Inflammatory macrophage treated with lipopolysaccharide for 1 hour (primary cell): ENCODE measurements at places on chromosomes 7 and 10.

DNA sequence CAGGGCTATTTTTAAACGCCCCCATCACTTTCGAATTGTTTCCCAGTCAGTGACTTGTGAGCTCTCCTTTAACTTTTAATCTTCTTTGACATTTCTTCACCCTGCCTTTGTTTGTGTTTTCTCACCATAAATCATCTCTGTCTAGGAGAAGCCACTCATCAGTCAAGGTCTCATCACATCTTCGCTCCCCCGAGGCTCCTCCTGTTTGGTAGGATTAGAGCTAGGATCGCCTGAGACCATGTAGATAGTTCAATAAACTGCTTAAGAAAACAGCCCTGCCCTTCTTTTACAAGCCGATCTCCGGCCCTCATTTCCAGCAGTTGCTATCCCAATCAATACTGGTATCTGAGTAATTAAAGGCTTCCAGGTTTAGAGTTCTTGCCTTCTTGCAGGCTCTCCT lies 472.8 kb upstream of the ADARB2 start:
- DNase-seq = no peak

GRCh38 chr7:97004247-97005182 lies 838 bp upstream of the DLX6 start:
- no peak for DNase-seq

- no peak for DNase-seq
Measured at GRCh38 chr7:1917221-1918062, 247.4 kb downstream of the ELFN1 start.

DNA sequence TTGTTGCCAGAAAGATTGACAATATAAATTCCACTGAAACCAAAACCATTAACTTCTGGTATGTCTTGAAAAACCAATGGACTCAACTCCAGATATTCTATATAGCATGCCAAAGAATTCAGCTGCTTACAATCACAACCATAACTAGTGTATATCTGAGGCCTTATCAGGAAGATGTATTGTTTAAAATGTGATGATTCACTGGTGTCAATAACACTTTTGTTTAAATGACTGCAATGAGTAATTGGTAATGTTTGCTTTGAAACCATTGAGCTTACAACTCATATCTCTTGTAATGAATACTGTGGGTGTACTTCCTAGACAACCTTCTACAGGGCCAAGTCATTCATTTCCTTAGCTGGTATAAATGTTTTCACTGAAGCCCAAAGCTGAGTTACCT lies 727.9 kb upstream of the KCND2 start:
- no peak for DNase-seq

DNA sequence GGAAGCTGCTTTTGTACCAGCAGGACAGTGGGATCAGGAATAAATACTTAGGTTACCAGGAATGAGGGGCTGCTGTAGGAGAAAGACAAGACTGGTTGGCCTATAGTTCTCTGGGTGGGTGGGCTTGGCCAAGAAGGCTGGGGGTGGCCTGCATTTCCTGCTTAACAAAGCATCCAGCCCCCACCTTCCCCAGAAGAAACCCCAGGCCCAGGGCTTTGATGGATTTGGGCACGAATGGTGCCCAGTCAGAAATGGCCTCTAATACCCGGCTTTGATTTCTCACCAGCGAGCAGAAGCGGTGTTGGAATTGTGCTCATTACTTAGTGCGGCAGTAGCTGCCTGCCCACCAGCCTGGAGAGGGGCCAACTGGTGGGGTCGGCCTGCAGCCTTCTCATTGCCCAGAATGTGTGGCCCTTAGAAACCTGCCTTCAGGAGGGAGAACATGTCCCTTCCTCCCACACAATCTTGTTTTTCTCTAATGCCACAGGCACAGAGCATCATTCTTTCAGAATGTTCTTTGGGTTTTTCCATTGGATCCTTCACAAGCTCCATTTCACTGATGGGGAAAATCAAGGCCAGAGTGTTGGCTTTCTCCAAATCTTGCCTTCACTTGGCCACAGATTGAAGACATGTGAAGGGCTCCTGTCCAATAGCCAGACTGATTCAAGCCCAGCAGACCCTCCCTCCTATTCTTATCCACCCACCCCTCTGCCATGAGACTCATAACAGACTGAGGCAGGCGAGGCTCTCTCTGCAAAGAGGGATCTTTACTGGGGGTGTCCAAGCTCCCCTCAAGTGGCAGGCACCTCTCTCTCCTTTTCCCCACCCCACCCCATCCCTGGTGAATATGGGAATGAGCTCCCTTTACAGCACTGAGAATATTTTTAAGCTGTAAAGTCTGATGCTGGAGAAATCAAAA lies 2.5 kb downstream of the UNC5B start:
- DNase-seq = no peak

DNA sequence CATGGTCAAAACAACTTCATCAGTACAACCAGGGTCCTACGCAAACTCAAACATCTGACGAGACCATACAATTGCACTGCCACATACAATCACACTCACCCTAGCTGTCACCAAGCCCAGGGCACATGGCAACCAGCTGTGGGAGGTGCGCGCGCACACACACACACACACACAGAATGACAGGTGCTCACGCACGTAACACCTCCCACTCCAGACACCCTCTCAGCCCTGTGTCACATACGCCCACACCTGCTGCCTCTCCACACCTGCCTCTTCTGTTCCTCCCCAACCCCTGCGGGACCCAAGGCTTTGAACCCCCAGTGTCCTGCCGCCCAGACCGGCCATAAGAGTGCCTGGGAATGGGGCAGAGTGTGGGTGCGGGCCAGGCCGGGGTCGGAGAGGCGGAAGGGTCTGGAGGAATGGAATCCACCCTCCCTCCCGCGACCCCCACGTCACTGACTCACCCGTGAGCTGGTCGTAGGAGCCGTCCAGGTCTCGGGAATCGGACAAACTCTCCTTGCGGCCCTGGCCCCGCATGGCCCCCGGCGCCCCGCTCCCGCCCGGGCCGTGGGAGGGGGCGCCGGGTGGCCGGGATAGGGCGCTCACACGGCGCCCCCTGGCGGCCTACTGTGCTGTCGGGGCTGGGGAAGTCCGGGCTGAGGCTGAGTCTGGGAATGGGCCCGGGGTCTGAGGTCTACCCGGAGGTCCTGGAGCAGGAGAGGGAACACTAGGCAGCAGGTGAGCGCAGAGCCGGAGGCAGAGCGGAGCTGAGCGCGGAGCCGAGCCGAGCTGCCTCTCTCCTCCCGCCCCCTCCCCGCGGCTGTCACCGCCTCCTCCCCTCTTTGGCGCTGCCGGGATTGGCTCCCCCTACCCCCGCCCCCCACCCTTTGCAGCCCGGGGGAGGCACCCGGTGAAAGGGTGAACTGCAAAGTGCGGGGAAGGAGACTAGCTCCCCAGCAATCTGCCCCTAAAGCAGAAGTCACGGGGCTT lies at the start of gene KCNIP2:
KCNIP2 (minus strand) TSS at position 769 of the 990 bp plus-strand sequence; CDS start at position 537, 232 bp downstream.
- DNase-seq = no peak

- no peak for DNase-seq
Measured at GRCh38 chr7:29099896-29100847, 46.2 kb downstream of the CPVL start.

- no peak for DNase-seq
Measured at GRCh38 chr7:31893365-31893764, 176.8 kb downstream of the PDE1C start.

GRCh38 chr7:1895664-1896515 lies 225.8 kb downstream of the ELFN1 start:
- no peak for DNase-seq
